Gastrocnemius medialis (tissue), 4 donors: ENCODE measurements at places on chromosomes 12 and 14. TPM values are rescaled to one million over a fixed set of nuclear protein-coding genes. Genes with fewer than 3 reads are reported as not detected.

The PZP gene
- total RNA-seq: 0.46 TPM

The FLVCR2 gene
- total RNA-seq: 65.5 TPM

The FSCB gene
- total RNA-seq: not detected

- H3K27ac ChIP-seq: peak overlapping the region; percentile 98
- H3K36me3 ChIP-seq: no peaks in the 10 kb centered on the region
- peak overlapping the region; percentile 74 for H3K4me3 ChIP-seq
- H3K27me3 ChIP-seq: no peaks in the 10 kb centered on the region
Measured at GRCh38 chr12:6277982-6278438, 32.5 kb upstream of the PLEKHG6 start.

The GPR65 gene
- total RNA-seq: 0.17 TPM

DNA sequence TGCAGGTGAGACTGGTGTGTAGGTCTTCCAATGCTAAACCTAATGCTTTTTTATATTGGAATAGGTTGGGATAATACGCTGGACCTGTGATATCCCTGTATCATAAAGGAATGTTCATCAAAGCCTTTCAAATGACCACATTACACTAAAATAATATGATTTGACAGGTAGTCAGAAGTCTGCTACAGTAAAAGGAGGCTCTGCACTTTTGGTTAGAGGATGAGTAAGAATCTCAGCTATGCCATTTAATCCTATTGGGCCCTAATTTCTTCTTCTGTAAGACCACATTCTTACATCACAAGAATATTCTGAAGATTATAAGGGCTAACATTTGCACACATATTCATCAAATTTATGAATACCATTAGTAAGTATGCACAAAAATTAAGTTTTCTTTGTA is 250.5 kb upstream of the FLRT2 start:
- H3K36me3 ChIP-seq: no peaks in the 10 kb centered on the region
- H3K27ac ChIP-seq: no peak overlapping the region
- no peaks in the 10 kb centered on the region for H3K4me1 ChIP-seq
- no peak overlapping the region for H3K4me3 ChIP-seq
- no peaks in the 10 kb centered on the region for H3K27me3 ChIP-seq

The MGST1 gene
- total RNA-seq: 16.1 TPM

GRCh38 chr12:48542300-48542928 is 17.0 kb downstream of the OR8S1 start:
- no peak for DNase-seq
- no peaks in the 10 kb centered on the region for H3K36me3 ChIP-seq
- H3K4me3 ChIP-seq: no peak overlapping the region

The NINJ2 gene
- 59.5 TPM for total RNA-seq

DNA sequence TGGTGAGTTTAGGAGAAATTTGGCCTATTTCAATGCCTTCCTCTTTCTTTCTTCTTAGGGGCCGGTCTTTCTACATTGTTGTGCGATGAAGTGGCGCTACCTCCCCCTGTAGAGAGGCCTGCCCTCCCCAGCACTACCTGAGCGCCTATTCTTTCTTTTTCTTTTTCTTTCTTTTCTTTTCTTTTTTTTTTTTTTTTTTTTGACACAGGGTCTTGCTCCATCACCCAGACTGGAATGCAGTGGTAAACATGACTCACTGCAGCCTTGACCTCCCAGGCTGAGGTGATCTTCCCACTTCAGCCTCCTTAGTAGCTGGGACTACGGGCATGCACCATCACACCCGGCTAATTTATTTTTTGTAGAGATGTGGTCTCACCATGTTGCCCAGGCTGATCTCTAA is 136.1 kb upstream of the MAX start:
- no peaks in the 10 kb centered on the region for H3K27me3 ChIP-seq
- no peak for DNase-seq
- no peak overlapping the region for H3K4me3 ChIP-seq
- no peak overlapping the region for H3K27ac ChIP-seq
- no peaks in the 10 kb centered on the region for H3K4me1 ChIP-seq

The LTB4R gene
- total RNA-seq: 2.2 TPM

The SMIM41 gene
- total RNA-seq: not detected

The CFAP54 gene
- not detected for total RNA-seq

- H3K4me3 ChIP-seq: no peak overlapping the region
- H3K36me3 ChIP-seq: no peaks in the 10 kb centered on the region
- DNase-seq: no peak
- peaks cover 41% of the 10 kb centered on the region for H3K4me1 ChIP-seq
Measured at GRCh38 chr14:102481791-102482238, 27.8 kb downstream of the ANKRD9 start.

The ZNF26 gene
- total RNA-seq: 3.6 TPM

DNA sequence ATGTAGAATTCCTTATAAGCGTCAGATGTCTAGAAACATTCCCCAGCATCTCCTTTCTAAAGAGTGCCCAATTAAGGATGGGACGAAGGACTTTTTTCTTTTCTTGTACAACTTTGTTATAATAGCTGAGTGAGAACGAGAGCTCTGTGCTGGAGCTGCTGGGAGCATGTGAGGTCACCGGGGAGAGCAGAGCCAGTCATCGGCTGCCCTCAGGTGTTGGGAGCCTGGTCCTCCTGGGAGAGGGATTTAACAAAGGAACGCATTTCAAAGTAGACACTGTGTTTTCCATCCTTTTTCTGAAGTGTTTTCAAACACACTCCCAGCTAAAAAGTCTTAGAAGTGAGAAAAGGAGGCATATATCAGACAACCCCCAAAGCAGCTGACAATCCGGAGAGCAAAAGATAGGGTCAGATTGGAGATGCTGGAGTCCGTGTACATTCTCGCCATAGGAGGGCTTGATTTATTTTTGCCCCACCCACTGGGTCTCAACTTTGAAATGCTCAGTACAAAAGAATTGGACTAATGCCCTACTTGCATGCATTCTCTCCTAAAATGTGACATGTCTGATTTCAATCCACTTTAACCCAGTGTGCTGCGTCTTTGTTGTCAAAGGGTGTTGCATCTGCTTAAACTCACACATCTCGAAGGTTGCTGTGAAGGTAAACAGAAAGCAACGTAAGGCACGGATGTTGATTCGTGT is 50.8 kb upstream of the PIWIL1 start:
- no peak overlapping the region for H3K4me3 ChIP-seq
- no peak overlapping the region for H3K27ac ChIP-seq
- H3K36me3 ChIP-seq: no peaks in the 10 kb centered on the region
- DNase-seq: no peak
- no peaks in the 10 kb centered on the region for H3K27me3 ChIP-seq
- H3K4me1 ChIP-seq: no peaks in the 10 kb centered on the region
